ENCODE measurements at places on chromosomes 1 and 21.

DNA sequence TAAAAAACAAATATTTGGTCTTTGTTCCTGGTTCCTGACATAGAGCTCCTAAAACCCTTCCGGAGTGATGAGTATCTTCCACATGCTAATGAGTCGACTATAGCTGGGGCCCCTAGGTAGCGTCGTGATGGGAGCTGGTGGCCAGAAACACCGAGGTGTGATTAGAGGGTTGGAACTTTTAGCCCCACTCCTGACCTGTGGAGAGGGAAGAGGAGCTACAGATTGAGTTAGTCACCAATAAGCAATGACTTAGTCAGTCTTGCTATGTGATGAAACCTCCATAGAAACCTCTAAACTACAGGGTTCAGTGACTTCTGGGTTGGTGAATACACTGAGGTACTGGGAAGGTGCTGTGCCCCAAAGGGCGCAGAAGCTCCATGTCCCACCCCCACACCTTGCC lies 30.1 kb upstream of the PLD5 start:
- H3K4me1 ChIP-seq: no peaks in the 10 kb centered on the region
- H3K27me3 ChIP-seq: no peaks in the 10 kb centered on the region
- no peak for DNase-seq
- H3K36me3 ChIP-seq: no peaks in the 10 kb centered on the region

GRCh38 chr1:232589812-232590743 lies 39.9 kb downstream of the SIPA1L2 start:
- no peaks in the 10 kb centered on the region for H3K27me3 ChIP-seq
- no peak overlapping the region for H3K4me3 ChIP-seq
- no peak overlapping the region for H3K27ac ChIP-seq

DNA sequence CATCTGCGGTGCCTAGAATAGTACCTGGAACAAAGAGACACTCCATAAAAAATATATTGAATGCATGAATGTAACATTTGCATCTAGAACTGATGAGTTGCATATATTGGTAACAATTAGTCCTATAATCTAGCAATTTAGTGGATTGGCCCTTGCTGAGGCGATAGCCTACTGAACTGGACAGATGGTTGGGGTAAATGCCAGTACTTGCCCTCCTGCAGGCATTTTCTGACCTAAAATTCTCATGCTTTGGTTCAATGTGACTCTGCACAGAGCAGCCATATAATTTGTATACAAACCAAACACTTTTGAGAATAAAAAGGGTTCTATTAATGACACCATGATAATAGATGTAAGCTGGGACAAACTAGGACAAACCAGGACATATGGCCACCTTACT lies 313.6 kb downstream of the OLFM3 start:
- H3K4me1 ChIP-seq: no peaks in the 10 kb centered on the region
- no peaks in the 10 kb centered on the region for H3K27me3 ChIP-seq
- H3K36me3 ChIP-seq: no peaks in the 10 kb centered on the region
- no peak overlapping the region for H3K4me3 ChIP-seq

DNA sequence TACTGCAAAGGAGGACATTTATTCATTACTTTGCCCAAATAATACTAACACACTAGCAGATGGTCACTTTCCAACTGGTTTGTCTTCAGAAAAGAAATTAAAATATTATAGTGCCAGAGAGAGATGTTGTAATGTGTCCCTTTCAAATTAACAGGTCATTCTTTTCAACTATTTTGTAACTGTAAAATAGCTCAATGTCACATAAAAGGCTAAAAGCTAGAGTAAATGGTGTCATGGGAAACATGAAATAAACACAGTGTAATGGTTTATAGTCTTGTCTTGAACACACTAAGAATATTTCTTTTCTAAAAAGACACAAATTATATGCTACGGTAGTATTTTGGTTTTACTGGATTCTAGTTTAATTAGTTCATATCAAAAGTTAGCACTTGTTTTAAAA lies 77.8 kb downstream of the ADGRL2 start:
- no peak overlapping the region for H3K27ac ChIP-seq
- no peak overlapping the region for H3K4me3 ChIP-seq
- no peak for DNase-seq
- H3K36me3 ChIP-seq: no peaks in the 10 kb centered on the region
- no peaks in the 10 kb centered on the region for H3K27me3 ChIP-seq

DNA sequence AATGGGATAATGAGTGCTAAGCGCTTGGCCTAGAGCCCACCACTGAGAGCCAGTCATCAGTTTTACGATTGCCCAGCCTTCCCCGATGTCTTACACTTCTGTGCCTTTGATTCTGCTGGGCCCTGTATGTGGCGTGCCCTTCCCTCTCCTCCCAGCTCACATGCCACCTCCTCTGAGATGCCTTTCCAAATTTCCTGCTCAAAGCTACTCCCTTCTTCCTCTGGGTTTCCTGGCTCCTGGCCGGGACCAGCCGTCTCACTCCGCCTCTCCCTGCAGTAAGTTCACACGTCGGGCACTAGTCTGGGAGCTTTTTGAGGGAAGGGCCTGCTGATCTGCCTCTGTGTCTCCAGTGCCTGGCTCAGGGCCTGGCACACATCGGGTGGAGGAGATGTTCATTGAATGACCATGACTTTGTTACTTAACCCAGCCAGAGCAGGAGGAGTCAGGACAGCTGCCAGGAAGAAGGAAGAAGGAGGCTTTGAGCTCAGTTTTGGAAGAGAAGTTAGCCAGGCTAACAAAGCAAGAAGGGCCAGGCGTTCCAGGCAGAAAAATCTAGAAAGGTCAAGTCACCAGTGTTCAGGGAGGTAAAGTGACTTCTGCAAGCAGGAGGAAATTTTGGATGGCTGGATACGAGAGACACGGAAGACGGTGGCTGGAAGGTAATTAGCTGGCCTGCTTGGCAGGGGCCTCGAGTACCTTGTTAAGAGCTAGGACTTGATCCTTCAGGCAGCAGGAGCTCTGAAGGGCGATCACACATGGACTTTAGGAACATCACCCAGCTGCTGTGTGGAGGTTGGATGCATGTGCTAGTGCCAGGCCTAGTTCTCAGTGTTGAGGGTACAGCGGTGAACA lies 63.6 kb downstream of the EPHB2 start:
- no peaks in the 10 kb centered on the region for H3K4me1 ChIP-seq
- peaks cover 3% of the 10 kb centered on the region for H3K27me3 ChIP-seq
- H3K4me3 ChIP-seq: no peak overlapping the region
- no peaks in the 10 kb centered on the region for H3K36me3 ChIP-seq

DNA sequence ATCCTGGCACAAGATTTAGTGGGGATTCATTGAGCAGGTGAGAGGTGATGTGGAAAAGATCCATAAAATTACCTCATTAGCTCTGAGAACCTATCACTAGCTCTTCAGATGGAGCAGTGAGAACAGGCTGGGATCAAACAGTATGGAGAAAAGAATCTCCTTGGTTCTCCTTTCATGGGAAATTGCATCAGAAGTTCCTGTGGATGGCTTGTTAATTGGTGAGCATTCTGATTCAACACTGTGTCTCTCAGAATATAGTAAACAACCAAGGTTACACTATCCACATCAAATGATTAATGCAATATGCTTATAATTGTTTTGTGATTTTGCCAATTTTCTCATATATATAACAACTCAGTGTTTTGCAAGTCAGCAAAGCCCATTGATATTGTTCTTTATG lies 8.3 kb upstream of the CD55 start:
- no peak overlapping the region for H3K27ac ChIP-seq
- no peaks in the 10 kb centered on the region for H3K36me3 ChIP-seq
- H3K4me3 ChIP-seq: no peak overlapping the region
- no peaks in the 10 kb centered on the region for H3K27me3 ChIP-seq
- no peak for DNase-seq

DNA sequence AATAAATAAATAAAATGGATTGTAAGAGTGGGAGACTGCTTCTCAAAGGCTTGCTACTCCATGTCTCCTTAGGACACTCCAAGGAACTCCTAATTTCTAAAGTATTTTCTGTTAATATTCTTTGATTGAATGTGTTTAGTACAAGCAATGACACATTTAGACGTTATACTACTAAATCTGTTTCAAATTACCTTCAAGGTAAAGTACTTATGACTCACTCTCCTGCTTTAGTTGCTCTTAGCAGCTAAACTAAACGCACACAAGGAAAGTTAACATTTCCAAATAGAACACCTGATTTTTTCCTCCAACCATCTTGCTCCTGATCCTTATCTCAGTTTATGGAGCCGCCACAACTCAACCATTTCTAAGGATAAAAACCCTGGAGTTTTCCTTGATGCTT lies 969.8 kb upstream of the ADGRL4 start:
- H3K27me3 ChIP-seq: no peaks in the 10 kb centered on the region
- H3K4me3 ChIP-seq: no peak overlapping the region
- H3K36me3 ChIP-seq: no peaks in the 10 kb centered on the region
- DNase-seq: no peak
- H3K4me1 ChIP-seq: no peaks in the 10 kb centered on the region

DNA sequence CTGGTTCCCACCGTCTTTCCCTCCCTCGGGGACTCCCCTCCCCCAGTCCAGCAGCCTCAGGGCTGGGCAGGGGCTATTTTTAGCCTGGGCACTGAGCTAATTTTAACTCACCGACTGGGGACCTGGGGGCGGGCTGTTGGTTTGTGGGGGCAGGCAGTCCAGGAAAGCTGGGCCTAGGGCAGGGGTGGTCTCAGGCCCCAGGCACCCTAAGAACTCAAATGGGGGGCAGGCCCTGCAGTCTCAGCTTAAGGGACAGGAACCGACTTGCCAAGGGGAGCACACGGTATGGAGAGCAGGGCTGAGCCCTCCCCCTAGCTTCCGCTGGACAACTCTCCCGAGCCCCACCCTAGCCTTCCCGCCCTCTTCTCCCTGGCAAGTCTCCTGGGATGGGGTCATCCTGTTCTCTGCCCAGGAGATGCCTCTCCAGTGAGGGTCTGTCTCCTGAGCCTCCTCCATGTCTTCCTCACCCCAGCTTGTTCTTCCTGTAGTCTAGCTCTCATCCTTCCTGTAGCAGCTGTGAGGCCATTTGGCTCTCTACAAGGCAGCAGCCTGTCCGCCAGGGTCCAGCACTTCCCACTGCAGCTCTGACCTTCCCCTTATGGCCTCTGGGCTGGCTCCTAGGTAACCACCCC lies 10.1 kb downstream of the MEF2D start:
- no peaks in the 10 kb centered on the region for H3K27me3 ChIP-seq
- H3K36me3 ChIP-seq: peaks cover 4% of the 10 kb centered on the region
- H3K4me1 ChIP-seq: peaks cover 83% of the 10 kb centered on the region
- H3K4me3 ChIP-seq: no peak overlapping the region

DNA sequence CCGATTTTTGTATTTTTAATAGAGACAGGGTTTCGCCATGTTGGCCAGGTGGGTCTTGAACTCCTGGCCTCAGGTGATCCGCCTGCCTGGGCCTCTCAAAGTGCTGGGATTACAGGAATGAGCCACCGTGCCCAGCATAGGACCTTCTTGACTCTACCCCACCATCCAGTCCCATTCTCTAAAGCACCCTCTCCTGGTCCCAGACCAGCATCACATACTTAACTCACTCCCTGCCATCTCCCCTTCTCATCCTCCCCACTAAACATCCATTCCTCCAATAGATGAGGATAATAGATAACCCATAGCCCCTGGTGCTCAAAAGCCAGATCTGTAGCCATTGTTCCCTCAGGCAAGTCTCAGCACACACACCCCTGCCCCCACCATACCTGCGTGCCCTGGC lies 2.1 kb downstream of the ENTREP3 start:
- no peak overlapping the region for H3K4me3 ChIP-seq
- peaks cover 20% of the 10 kb centered on the region for H3K4me1 ChIP-seq
- no peak for DNase-seq
- no peaks in the 10 kb centered on the region for H3K27me3 ChIP-seq
- peaks cover 14% of the 10 kb centered on the region for H3K36me3 ChIP-seq

DNA sequence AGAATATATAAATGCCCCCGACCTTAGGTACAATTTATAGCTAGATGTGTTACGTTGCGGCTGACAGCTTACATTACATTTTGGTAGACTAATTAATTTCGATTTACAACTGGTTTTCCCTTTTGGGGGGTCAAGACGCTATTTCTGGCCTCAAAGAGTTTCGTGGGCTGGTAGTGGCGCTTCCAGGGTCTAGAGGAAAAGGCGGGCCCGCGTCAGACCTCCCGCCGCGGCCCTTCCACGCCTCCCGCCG lies 391 bp downstream of the IFT25 start:
- peak overlapping the region; percentile 80 for H3K27ac ChIP-seq
- H3K4me1 ChIP-seq: peaks cover 15% of the 10 kb centered on the region
- no peaks in the 10 kb centered on the region for H3K36me3 ChIP-seq
- H3K27me3 ChIP-seq: no peaks in the 10 kb centered on the region

GRCh38 chr1:83559129-83559840 lies 439.6 kb downstream of the TTLL7 start:
- H3K27ac ChIP-seq: no peak overlapping the region
- DNase-seq: no peak
- no peaks in the 10 kb centered on the region for H3K36me3 ChIP-seq
- H3K4me1 ChIP-seq: no peaks in the 10 kb centered on the region

DNA sequence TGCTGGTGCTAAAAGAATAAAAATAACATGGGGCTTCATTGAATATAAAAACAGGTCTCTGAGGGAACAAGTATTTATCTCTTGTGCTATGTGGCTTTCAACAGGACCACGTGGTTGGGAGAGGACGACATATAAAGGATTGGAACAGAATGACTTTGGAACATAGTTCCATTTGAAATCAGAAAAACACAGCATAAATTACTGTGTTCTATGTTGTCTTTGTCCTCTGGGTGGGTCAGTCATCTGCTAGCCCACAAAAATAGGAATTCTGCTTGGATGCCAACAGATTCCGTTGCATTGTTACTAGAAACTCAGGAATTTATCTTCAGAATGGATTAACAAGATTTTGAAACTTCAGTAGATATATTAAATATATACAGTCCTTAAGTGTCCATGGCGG lies 5.9 kb downstream of the CEP85 start:
- no peak overlapping the region for H3K4me3 ChIP-seq
- H3K27ac ChIP-seq: no peak overlapping the region
- peaks cover 5% of the 10 kb centered on the region for H3K4me1 ChIP-seq
- no peak for DNase-seq
